ENCODE measurements at places on chromosomes 1 and 21. TPM values are rescaled to one million over a fixed set of nuclear protein-coding genes. Genes with fewer than 3 reads are reported as not detected.

GRCh38 chr1:1895456-1896336 is 4.8 kb upstream of the GNB1 start:
- no peaks in the 10 kb centered on the region for H3K27me3 ChIP-seq
- H3K4me1 ChIP-seq, result peaks cover 16% of the 10 kb centered on the region

DNA sequence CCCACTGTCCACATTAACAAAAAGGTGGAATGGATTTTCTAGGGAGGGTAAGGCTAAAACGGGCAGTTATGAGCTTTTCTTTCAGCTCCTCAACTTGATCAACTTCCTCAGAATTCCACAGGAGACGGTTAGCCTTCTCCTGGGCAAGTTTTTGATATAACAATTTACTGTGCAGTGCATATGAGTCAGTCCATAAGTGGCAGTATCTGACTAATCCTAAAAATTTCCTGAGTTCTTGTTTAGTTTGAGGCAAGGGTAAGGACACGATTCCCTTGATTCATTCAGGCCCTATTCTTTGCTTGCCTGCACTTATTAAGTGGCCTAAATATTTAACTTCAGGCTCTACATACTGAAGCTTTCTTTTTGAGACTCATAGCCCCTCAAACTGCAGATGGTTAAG is 6.2 kb upstream of the AADACL3 start:
- H3K4me3 ChIP-seq, result no peak overlapping the region
- no peaks in the 10 kb centered on the region for H3K27me3 ChIP-seq
- no peak overlapping the region for H3K27ac ChIP-seq
- H3K36me3 ChIP-seq, result no peaks in the 10 kb centered on the region
- DNase-seq, result no peak

DNA sequence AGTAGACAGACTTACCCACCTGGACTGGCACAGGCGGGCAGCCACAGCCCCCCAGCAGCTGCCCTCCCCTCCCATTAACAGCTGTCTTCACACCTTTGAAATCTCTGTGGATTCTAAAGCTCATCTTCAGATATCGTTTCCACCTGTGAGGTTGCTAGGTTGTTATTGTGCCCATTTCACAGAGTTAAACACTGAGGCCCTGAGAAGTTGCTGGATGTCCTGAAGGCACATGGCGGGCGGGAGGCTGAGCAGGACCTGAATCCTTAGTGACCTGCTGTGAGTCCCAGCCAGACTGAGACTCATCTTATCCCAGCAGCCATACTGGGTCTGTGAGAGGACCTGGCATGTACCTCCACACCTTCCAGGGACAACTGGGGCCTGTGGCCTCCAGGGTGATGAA is 134.8 kb upstream of the TMEM51 start:
- no peak overlapping the region for H3K4me3 ChIP-seq
- peaks cover 3% of the 10 kb centered on the region for H3K4me1 ChIP-seq
- H3K36me3 ChIP-seq, result no peaks in the 10 kb centered on the region
- DNase-seq, result no peak
- no peak overlapping the region for H3K27ac ChIP-seq

UCHL5 gene
- total RNA-seq, result 38.3 TPM

PLA2G5 gene
- total RNA-seq, result 9.4 TPM

- no peak overlapping the region for H3K27ac ChIP-seq
- H3K27me3 ChIP-seq, result no peaks in the 10 kb centered on the region
- H3K4me3 ChIP-seq, result no peak overlapping the region
- no peaks in the 10 kb centered on the region for H3K4me1 ChIP-seq
- no peak for DNase-seq
Observed at GRCh38 chr1:175088525-175088951, 20.9 kb downstream of the TNN start.

DNA sequence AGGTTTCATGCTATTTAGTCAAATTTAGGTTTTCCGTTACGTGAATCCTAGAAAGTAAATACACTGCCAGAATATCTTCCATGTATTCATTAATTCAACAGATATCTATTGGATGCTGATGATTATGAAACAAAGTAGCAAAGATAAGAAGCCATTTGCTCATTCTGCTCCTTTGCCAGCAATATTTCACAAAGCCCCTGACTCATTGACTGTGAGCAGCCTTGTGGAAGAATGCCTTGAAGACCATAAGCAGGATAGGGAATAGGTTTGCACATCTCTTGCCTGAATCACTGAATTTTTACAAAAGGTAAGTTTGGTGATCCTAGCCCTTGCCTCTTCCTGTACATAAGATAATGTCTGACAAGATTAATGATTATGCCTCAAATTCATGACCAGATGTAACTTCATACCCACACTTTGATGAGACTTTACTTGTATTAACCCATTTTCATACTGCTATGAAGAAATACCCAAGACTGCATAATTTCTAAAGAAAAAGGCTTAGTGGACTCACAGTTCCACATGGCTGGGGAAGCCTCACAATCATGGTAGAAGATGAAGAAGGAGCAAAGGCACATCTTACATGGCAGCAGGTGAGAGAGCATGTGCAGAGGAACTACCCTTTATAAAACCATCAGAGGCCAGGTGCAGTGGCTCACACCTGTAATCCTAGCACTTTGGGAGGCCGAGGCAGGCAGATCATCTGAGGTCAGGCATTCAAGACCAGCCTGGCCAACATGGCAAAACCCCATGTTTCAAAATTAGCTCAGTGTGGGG is 1.6 kb upstream of the PIGK start:
- no peak for DNase-seq
- no peak overlapping the region for H3K4me3 ChIP-seq
- no peak overlapping the region for H3K27ac ChIP-seq
- H3K4me1 ChIP-seq, result no peaks in the 10 kb centered on the region

- no peak for DNase-seq
- no peaks in the 10 kb centered on the region for H3K4me1 ChIP-seq
- H3K4me3 ChIP-seq, result no peak overlapping the region
- no peaks in the 10 kb centered on the region for H3K36me3 ChIP-seq
Observed at GRCh38 chr21:39662411-39662953, 49.7 kb downstream of the B3GALT5 start.

DNA sequence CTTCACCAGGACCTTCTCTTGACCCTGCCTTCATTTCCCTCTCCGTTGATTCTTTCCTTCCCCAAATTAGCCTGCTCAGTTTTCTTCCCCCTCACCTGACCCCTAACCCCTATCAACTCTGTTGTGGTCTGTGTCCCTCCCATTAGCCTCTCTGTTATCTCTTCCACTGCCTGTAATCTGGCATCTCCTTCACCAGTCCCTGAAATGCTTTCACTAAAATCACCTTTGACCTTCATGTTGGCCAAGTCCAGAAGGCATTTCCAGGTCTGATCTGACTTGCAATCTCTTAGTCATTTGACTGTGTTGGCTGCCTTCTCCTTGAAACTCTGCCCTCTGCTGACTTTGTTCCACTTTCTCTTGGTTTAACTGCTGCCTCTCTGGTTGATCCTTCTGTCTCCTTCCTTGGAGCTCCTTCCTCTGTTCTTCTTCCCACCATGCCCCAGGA is 28.2 kb downstream of the ATP8B2 start:
- H3K4me3 ChIP-seq, result peak overlapping the region; percentile 65
- no peaks in the 10 kb centered on the region for H3K4me1 ChIP-seq
- H3K27ac ChIP-seq, result peak overlapping the region; percentile 52
